ENCODE measurements at places on chromosomes 11 and 22. TPM values are rescaled to one million over a fixed set of nuclear protein-coding genes. Genes with fewer than 3 reads are reported as not detected.

- no peak for DNase-seq
These were observed 35.2 kb downstream of the LRRC10B start for GRCh38 chr11:61543606-61544306.

DNA sequence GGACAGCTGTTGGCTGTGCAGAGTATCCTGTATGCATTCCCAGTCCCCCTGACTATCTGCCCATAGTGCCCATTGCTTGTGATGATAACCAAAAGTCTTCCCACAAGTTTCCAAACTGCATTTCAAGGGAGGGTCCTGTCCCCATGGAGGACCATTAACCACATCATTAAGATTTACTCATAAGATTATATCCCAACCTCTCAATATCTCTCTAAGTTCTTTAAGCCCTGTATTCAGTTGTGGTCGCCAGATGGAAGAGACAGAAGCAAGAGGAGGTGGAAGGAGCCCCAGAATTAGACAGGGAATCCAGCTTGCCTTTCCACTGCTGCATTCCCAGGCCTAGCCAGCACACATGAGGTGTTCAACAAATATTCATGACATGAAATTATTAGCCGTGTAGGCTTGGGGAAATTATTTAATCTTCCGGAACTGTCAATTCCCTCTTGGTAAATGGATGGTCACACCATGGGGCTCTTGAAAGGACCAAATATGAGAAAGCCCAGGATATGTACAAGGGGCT, 42.6 kb upstream of the TIMP3 start:
- no peak for DNase-seq

DNA sequence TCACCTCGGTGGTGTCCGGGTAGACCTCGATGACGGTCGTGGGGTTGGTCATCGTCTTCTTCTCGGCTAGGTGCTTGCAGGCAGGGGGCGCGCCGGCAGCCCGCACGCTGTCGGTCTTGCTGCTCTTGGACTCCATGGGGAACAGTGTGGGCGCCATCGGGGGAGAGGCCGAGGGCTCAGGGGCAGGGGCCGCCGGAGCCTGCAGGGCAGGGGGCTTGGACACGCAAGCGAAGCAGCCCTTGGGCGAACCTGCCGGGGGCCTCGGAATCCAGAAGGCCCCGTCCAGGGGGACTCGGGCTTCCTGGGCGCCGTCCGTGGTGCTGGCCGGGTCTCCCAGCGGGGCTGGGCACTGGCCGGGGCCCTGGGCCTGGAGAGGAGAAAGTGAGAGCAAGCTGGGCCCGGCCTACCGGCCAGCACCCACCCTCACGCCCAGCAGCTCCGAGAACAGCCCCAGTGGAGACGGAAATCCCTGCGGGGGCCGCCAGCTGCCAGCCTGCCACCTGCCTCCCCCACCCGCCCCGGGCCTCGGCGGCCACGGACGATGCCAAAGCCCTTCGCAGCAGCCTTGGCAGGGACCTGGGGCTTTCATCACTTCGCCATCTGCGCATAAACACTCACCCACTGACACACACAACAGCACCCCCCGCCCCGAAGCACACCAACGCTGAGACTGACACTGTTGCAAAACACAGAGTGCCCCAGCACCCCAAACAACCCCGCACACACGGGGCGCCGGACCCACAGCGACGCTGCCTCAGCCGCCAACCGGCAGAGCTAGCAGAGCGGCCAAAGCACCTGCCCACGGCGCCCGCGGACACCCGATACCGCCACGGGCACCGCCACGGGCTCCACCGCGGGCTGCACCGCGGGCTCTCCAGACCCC, 2.4 kb downstream of the IFITM10 start:
- peak; percentile 57 for DNase-seq

Gene VWCE
- 0.73 TPM for total RNA-seq

Gene CATSPER1
- not detected for total RNA-seq

Measured in Right ventricle myocardium superior (tissue), 1 donor.